Suppressor macrophage (primary cell): ENCODE measurements at places on chromosomes 13 and 19.

GRCh38 chr13:47890146-47890814 is 110.8 kb downstream of the SUCLA2 start:
- DNase-seq: peak; percentile 13

DNA sequence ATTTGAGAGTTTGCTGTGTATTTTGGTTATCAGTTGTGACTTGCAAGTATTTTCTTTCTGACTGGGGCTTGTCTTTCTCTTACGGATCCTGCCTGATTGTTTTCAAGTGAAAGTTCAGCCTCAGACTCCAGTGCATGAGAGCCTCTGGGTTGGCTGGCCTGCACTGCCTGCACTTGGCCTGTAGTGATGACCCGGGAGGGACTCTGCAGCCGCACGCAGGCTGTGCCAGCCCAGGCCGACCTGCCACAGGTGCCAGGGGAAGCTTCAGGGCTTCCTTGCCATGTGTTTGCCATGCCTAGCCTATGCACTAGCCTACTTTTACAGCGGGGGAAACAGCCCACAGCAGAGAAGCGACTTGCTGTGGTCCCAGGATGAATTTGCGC is 77.0 kb downstream of the KDM4B start:
- no peak for DNase-seq

DNA sequence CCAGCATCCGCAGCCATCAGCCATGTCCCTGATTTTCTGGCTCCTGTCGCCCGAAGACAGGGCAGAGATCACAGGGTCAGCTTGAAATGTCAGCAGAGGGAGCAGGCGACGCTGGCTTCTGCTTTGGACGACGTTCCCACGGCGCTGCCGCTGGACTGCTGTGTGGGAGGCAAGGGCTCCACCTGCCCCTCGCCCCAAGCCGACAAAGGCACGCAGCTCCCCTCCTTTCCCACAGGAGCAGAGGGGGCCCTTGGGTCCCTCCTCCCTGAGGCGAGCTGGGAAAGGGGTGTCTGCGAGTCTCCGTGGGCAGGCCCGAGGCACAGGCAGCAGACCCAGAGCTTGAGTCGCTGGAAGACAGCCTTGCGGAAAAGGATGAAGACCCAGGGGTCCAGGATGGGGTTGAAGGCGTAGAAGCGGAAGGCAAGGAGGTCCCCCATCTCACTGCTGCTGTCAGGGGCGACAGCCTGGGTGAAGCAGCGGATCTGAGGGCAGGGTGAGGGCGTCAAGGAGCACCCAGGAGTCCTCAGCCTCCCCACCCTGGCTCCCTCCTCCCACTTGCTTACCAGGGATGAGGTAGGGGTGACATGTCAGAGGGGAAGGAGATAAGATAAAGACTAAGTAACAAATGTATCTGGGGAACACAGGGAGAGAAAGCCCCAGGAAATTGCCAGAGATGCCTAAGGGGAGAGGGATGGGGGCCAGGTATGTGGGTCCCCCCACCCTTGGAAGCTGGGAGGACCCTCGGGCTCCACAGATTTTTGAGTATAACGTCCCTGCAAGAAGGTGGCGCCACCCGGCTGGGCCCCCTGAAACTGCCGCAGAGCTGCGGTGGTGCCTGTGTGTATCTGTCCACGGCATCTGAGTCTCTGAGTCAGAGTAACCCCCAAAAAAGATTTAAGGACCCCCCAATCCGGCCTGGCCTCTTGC is 3.4 kb downstream of the PTGIR start:
- no peak for DNase-seq

- no peak for DNase-seq
Observed at GRCh38 chr13:43608400-43609137, 178.2 kb downstream of the ENOX1 start.

DNA sequence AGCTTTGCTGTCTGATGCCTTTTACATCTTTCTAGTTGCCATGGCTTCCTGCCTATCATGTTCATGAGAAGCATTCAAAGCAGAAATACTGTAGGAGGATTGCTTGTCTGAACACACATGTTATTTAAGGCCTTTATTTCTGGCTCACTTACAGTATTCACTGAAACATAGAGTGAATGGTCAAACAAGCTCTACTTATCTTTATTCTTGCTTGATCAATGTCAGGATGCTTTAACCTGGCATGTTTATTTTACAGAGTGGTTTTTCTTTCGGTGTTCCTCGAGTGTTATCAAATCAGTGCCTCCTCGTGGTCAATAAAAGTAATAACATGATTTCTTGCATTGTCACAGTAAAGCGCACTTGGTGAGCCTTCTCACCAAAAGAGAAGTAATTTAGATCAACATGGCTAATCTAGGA is 73.5 kb upstream of the PCDH17 start:
- peak; percentile 1 for DNase-seq

GRCh38 chr13:105474983-105475610 is 1060.4 kb downstream of the EFNB2 start:
- no peak for DNase-seq

DNA sequence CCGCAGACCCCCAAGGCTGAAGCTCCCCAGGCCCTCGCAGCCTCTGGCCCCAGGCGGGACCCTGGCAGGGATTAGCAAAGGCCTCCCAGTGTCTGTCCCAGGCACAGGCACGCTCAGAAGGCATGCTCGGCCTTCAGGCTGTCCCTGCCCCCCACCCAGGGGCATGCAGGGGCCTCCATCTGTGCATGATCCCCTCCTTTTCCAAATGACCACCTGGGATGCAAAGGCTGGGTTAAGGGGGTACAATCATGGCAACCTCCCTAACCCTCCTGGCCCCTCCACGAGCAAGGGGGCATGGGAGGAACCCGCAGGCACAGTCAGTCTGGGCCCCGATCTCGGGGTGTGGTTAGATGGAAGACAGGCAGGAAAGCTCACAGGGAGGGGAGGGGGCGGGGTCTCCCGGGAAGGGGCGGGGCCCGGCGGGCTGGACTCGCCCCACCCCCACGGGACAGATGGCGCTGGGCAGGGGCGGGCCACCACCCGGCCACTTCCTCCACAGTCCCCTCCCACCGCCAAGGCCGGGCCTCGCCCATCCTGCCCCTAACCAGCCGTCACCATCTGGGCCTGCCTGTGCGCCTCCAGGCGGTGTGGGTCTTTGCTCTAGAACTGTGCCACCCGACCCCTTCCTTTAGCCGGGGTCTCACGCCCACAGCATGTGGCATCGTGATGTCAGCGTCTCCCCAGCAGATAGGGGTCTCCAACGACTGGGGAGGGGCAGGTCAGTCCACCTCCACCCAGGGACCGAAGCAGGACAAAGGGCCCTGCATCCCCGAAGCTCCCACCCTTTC is 7.0 kb upstream of the REXO1 start:
- DNase-seq: peak; percentile 97

DNA sequence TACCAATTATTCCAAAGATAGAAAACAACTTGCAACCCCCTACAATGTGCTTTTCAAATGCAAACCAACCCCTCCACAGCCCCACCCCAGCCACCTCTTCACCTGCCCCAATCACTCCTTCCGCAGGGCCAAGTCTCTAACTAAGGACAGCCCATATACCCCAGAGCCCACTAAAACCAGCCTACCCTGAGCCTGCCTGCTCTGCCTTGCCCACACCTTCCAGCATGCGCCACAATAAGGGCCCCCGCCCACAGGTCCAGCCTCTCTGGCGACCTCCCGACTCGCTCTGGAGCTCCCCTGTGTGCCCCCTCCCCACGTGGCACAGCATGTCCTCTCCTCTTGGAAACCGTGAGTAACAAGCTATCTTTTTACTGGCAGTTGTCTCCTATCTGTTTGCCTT is 42.8 kb upstream of the MEDAG start:
- DNase-seq: no peak

DNA sequence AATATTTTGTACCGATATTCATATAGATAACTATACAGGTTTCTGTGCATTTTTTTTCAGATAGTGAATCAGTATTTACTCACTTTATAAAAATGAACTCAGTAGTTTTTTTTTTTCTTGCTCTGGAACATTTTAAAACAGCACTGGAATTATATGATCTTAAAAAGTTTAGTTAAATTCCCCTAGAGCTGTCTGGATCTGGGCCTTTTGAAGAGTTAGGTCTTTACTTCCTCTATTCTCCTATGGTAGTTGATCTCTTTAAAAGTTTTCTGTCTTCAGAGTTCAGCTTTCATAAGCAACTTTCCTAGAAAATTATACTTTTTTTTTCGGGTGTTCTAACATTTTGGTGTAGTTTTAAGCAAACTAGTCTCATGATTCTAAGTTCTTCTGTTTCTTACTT is 21.8 kb upstream of the RBM26 start:
- DNase-seq: no peak

GRCh38 chr13:41546372-41547190 is 89.2 kb downstream of the RGCC start:
- peak; percentile 27 for DNase-seq

GRCh38 chr19:903266-903797 is 9.7 kb downstream of the R3HDM4 start:
- DNase-seq: no peak

- DNase-seq: no peak
Observed at GRCh38 chr13:79557666-79558065, 76.7 kb downstream of the NDFIP2 start.

DNA sequence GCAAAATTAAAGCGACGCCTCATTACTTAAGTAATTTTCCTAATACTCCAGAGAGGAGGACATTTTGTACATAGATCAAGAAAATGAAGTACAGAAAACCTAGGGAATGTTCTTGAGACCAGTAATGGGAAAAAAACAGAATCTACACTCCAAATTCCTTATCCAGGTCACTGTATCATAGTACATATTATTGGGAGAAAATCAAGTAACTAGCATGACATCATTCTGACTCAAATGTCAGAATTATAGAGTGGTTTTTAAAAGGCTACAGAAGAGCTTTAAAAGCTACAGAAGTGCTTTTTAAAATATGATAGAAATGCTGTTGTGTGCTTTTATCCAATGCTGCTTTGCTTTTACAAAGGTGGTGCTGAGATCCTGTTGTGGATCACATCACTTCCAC is 86.3 kb upstream of the SLC15A1 start:
- DNase-seq: no peak

DNA sequence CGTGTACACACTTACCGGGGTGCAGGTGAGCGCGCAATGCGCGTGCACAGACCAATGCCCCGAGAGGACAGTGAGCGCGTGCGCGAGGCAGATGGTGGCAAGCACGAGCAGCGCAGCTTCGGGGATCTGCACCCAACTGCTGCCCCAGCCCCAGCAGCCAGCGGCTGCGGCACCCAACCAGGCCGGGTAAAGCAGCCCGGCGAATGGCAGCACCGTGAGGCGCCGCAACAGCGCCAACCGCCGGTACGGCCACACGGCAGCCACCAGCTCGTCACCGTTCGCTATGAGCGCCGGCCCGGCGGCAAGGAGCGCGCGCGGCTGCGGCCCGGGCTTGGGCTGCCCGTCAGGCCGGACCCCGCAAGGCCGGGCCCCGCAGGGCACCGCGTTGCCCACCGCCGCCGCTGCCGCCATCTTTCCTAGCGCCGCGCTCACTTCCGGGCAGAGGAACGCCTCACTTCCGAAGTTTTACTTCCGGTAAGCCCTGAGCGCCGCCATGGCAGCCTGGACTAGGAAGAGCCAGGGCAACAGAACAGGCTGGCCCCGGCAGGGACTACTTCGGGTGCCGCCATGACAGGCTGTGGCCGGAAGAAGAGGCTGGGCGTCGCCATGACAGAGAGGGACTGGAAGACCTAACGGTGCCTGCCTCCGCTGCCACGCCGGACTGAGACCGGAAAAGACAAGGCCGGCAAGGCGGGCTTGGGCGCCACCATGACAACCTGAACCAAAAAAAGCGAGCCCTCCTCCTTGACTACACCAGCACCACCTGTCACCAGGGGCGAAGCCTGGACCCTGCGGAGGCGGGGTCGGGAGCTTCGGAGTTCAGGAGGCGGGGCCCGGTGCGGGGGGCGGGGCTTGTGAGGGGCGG is at the start of gene ATP13A1:
Gene ATP13A1, minus strand, starts transcription at position 421 of the 865 bp plus-strand sequence. Its CDS starts 10 bp downstream, at position 411.
- DNase-seq: peak; percentile 99

- DNase-seq: no peak
Observed at GRCh38 chr13:39821977-39822376, 166.5 kb downstream of the COG6 start.

DNA sequence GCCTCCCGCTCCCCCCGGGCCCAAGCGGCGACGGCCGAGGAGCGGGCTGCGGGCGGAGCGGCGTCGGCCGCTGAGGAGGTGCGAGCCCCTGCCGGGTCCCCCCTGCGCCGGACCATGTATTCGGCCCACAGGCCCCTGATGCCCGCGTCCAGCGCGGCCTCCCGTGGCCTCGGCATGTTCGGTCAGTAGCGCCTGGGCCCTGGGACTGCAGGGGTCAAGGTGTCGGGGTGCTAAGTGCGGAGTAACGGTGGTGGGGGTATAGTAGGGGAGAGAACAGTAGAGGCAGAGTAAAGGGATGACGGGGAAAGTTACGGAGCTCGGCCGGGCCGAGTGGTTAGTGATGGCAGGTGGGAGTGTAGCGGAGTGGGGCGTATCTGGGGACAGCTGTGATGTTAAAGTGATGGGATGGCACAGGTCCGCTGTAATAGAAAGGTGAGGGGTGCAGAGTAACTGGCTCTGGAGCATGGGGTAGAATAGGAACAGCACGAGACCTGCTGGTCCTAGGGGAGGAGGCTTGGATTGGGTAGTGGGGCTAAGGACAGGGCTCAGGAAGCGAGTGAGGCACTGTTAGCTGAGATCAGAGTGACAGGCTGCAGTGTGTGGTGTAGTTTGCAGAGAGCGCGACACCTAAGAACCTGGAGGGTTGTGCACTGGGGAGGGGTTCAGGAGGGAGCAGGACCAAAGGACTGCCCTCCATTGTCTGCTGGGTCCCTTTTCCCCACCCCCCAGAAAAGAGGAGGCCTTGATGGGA is 15.7 kb downstream of the CIC start:
- no peak for DNase-seq

GRCh38 chr19:12672744-12673143 is 6.1 kb downstream of the WDR83 start:
- no peak for DNase-seq

- DNase-seq: peak; percentile 96
Observed at GRCh38 chr19:19865750-19866610, at the start of gene ZNF253. TSS of gene ZNF253 (plus strand) at chr19:19865882. CDS start at chr19:19865997, 115 bp downstream.

DNA sequence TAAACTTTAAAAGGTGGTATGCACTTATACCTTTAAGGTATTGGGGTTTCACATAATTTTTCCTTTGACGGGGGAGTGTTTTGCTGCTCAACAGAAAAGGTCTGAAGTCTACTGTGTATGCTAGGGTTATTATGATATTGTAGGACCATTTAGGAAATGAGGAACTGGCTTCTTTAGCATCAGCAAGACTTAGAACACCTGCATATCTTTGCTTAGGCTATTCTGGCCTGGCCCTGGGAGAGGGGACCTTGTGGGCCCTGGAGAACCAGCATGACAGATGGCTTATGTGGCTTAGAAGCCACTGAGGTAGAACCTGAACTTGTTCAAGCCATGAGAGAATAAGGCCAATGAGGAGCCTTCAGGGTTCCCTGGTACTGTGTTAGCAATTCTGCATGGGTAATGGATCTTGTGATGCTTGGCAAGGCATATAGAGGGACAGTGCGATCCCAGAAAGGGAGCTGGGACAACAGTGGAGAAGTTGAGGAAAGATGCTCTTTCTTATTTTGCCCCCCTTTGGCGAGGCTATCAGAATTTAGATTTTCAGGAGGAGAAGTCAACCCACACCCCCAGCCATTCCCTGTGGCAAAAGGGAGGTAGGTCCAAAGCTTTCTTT is 4.3 kb downstream of the RGCC start:
- DNase-seq: peak; percentile 19

DNA sequence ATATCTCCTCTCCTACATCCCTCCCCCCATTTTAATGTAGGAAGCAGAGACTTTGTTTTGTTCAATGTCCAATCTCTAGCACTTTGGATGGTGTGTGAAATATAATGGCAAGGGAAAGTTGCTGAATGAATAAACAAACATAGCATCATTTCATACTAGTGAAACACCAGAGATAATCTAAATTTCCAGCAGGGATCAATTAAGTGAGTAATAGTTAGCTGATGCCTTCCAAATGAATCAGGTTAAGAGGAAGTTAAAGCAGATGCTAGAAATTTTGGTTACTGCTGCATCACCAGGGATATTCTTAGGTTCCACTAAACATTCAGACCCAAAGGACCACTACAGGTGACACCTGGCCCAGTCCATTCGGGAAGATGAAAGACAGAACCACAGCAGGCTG is 8.1 kb downstream of the MRPS31 start:
- no peak for DNase-seq
